ENCODE measurements at places on chromosomes 11 and 22. TPM values are rescaled to one million over a fixed set of nuclear protein-coding genes. Genes with fewer than 3 reads are reported as not detected.

Gene PATE2
- polyA plus RNA-seq: 0.23 TPM

Gene RBFOX2
- polyA plus RNA-seq: 153 TPM

Gene RASL10A
- polyA plus RNA-seq: 5.2 TPM

Gene ARHGAP42
- 25.4 TPM for polyA plus RNA-seq

Gene RCE1
- 32.1 TPM for polyA plus RNA-seq

Gene ROM1
- 11.1 TPM for polyA plus RNA-seq

Gene HSPB2
- 5.7 TPM for polyA plus RNA-seq

Gene FAM180B
- polyA plus RNA-seq: 1.7 TPM

Gene SMTN
- polyA plus RNA-seq: 61.0 TPM

Gene ANO1
- polyA plus RNA-seq: 3.0 TPM

Gene AMOTL1
- polyA plus RNA-seq: 20.2 TPM

Gene EXPH5
- 0.84 TPM for polyA plus RNA-seq

Gene ATXN10
- polyA plus RNA-seq: 386 TPM

Gene NCAM1
- polyA plus RNA-seq: 462 TPM

Gene YAP1
- 58.5 TPM for polyA plus RNA-seq

Gene CRYBA4
- polyA plus RNA-seq: not detected

Gene ADAMTS15
- polyA plus RNA-seq: 9.7 TPM

Gene CALCA
- polyA plus RNA-seq: 19.3 TPM

Gene MYRF
- 112 TPM for polyA plus RNA-seq

Gene CYTH4
- 5.8 TPM for polyA plus RNA-seq

Gene ACR
- 0.70 TPM for polyA plus RNA-seq

Gene ALDH3B2
- not detected for polyA plus RNA-seq

Gene MMP13
- polyA plus RNA-seq: 0.08 TPM

Gene C22orf15
- 3.5 TPM for polyA plus RNA-seq

Gene SMC1B
- 0.08 TPM for polyA plus RNA-seq

Gene MRGPRE
- polyA plus RNA-seq: 1.5 TPM

Gene SNX32
- 9.7 TPM for polyA plus RNA-seq

Data from spinal cord (tissue), 10 donors.